Activated naive CD4-positive, alpha-beta T cell treated with Interleukin-2 at 50 U/mL for 16 hours (primary cell): ENCODE measurements at places on chromosomes 11 and 22.

GRCh38 chr11:76623171-76623883 lies 47.2 kb downstream of the LRRC32 start:
- DNase-seq, result no peak

DNA sequence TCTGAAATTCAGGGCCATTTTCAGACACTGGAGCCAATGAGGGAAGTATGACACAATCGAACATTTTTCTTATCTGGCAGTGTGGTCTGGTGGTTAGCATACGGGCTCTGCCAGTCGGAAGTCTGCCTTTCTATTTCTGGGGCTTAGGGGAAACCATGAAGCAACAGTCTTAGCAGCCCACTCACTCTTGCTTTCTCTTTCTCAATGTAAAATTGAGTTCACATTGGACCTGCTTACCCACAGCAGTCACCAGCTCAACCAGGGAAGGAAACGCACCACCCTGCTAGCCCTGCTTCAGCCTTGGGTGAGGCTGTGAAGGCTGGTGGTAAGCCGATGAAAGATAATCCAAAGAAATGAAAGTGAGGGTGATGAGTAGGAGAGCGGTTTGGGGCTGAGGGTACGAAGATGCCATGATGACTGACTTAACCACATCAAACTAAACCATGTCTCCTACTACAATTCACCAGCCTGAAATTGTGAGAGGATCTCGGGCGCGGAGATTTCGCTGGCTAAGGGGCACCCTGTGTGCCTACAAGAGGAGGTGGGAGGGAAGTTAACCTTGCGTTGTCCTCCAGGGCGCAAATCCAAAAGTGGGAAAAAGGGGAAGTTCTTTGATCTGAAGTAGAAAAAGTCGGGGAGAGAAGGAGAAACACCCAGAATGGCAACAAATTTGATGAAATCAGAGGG lies 2.0 kb upstream of the LMO2 start:
- DNase-seq, result peak; percentile 78

- no peak for DNase-seq
Measured at GRCh38 chr22:37664249-37665101, 6.0 kb downstream of the PDXP start.

DNA sequence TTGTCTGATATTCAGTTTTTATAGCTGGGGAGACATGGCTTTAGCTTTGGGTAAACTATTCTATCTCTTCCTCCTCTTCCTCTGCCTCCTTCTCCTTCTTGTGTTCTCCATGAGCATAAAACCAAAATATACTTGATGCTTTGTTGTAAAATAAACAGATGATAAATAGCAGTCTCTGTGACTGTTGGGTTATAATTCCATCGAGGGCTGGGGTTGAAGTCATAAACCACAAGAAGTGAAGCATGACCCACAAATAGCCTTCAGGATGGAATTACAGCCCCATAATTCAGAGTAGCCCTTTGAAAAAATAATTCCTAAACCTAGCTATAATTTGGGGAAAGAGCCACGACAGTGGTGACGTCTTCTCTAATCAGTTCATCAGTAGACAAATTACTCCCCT lies 177.7 kb downstream of the SNX19 start:
- DNase-seq, result no peak

DNA sequence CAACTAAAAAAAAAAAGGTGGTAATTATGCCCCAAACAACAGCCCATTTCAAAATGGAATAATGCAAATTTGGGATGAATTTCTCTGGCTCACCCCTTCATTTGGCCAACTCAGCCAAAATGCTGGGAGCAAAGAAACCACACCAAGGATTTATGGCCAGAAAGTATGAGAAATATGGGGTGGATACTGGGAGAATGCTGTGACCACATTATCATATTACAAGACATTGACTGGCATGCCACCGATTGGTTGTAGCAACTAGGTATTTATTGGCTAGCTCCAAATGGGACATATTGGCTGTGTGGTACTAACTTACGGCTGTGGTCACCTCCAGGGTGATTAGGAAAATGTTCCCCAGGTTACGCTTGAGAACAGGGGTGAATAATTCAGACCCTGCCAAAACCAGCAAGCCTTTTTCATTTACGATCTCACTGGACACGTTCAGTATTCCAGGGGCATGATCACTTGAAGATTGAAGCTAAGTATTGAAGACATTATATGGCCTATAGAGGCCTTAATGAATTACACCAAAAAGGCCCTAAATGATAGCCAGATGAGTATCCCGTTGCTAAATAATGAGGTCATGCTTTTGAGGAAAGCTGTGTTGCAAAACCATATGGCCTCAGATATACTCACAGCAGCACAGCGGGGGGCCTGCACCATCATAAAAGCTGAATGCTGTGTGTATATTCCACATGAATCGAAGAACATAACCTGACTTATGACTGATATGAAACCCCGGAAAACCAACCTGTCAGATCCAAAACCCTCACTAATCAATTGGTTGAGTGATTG lies 3.8 kb upstream of the FDX1 start:
- no peak for DNase-seq

DNA sequence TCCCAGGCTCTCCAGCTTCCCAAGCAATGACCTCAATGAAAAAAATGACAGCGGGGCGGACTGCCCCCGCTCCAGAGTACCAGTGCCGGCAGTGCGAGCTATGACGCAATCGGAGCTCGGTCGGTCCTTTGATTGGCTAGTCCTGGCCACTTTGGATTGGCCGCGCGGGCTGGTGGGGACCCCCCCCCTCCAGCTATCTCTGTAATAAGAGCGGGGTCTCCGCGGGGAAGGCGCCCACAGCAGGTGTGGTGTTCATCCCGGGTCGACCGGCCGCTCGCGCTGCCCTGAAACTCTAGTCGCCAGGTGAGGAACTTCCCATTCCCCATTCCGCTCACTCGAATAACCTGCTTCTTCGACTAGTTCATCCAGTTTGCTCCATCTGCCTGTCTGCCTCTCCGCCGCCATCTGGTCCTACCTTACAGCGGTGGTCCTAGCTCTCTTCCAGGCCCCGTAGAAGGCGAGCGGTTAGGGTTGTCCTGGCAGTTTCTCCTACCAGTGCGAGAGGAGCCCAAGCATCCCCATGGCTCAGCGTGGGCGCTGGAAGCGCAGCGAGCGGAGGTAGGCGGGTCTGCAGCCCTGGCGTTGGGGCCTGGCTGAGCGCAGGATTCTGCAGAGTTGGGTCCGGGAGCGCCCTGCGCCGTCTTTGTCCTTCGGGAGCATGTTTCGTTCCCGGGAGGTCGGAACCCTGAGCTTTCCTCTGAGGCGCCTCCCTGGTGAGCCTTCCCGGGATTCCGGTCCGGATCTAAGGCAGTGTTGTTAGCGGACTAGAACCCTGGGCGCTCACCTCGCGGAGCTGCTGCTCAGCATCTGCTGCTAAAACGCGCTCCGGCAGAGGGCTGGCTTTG lies at the start of gene CALCB:
CALCB (plus strand) TSS at position 233 of the 845 bp plus-strand sequence. CDS start 1,126 bp downstream, outside the sequence.
- peak; percentile 28 for DNase-seq

GRCh38 chr11:24705474-24705873 lies 208.6 kb downstream of the LUZP2 start:
- DNase-seq, result no peak

DNA sequence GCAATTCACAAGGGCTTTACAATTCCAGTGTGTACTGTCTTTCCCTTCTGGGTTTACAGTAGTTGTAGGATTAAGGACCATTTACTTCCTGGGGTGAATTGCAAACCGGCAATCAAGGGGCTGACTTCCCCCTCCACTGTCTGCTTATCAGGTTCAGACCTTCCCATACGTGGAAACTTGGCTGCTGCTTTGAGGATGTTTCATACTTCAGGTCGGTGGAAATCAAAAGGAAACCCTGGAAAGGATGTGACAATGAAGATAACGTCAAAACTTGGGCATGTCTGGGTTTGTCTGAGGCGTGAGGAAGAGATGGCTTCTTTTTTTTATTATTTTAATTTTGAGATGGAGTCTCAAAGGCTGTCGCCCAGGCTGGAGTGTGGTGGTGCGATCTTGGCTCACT lies 2.1 kb upstream of the RTCB start:
- no peak for DNase-seq

GRCh38 chr11:2516276-2517015 lies 71.6 kb downstream of the KCNQ1 start:
- DNase-seq, result peak; percentile 0

GRCh38 chr11:69355959-69356702 lies 62.2 kb downstream of the MYEOV start:
- no peak for DNase-seq

GRCh38 chr11:124896821-124897391 lies 759 bp downstream of the ROBO4 start:
- no peak for DNase-seq

DNA sequence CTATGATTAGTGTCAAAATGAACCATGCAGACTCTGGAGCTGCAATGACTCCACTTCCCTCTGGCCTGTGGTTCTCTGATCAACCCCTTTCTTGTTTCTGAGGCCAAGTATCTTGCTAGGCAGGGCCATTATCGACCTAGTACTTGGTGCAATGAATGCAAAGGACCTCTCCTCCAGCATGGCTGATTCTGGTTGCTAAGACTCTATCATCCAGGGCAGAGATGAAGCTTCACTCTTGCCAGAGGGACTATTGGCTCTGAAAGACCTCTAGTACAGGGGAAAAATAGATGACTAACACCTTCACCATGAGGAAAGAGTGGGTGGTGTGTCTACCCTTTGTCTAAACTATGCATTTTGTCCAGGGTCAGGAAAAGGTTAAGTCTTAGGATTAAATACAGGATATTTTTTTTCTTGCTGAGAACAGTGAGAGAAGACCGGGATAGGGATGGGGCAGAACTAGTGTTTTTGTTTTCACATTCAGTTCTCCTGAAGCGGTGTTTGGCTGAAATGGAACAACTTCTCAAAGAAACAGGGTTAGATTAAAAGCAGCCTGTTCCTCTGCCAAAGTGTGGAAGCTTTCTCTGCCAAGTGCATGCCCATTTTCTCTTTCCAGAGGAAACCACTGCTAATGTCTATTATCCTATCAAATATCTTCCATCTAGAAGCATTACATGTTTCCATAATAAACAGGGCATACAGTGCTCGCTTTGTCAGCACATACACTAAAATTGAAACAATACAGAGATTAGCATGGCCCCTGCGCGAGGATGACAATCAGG lies 5.0 kb upstream of the MTFP1 start:
- DNase-seq, result no peak

GRCh38 chr11:66868726-66869566 lies 12.1 kb downstream of the LRFN4 start:
- DNase-seq, result peak; percentile 85

- peak; percentile 30 for DNase-seq
Measured at GRCh38 chr11:129846508-129847335, 31.1 kb downstream of the TMEM45B start.

GRCh38 chr11:96337541-96338431 lies 5.2 kb downstream of the MAML2 start:
- DNase-seq, result peak; percentile 45
